ENCODE measurements at places on chromosomes 5 and 9. TPM values are rescaled to one million over a fixed set of nuclear protein-coding genes. Genes with fewer than 3 reads are reported as not detected.

Gene RXFP3
- total RNA-seq = not detected

Gene TRUB2
- total RNA-seq = 18.8 TPM

Gene SLC22A4
- total RNA-seq = 0.26 TPM

Gene NHP2
- total RNA-seq = 161 TPM

Gene SKP2
- 8.8 TPM for total RNA-seq

Gene NR4A3
- not detected for total RNA-seq

Gene TAF11L5
- not detected for total RNA-seq

Gene HRH2
- not detected for total RNA-seq

Gene CCNH
- total RNA-seq = 103 TPM

Gene LCN9
- total RNA-seq = not detected

Gene PPIC
- total RNA-seq = 45.0 TPM

Gene FAM153A
- total RNA-seq = 0.64 TPM

Gene ARL14EPL
- not detected for total RNA-seq

Gene PKN3
- 2.1 TPM for total RNA-seq

Gene CATSPER3
- under 0.01 TPM for total RNA-seq

Gene RLN1
- total RNA-seq = 0.26 TPM

Gene FBP2
- not detected for total RNA-seq

Gene PTGDS
- 0.26 TPM for total RNA-seq

Gene TSSK1B
- total RNA-seq = 0.26 TPM

Gene ZDHHC12
- 27.4 TPM for total RNA-seq
